IPS-NIHi11 (cell line): ENCODE measurements at places on chromosomes 6 and 20.

- DNase-seq = no peak
Measured at GRCh38 chr6:155171747-155172449, 91.9 kb upstream of the CLDN20 start.

- DNase-seq = no peak
Measured at GRCh38 chr6:136250686-136251008, 536 bp upstream of the MTFR2 start.

- no peak for DNase-seq
Measured at GRCh38 chr20:58473453-58474425, 41.5 kb downstream of the APCDD1L start.

DNA sequence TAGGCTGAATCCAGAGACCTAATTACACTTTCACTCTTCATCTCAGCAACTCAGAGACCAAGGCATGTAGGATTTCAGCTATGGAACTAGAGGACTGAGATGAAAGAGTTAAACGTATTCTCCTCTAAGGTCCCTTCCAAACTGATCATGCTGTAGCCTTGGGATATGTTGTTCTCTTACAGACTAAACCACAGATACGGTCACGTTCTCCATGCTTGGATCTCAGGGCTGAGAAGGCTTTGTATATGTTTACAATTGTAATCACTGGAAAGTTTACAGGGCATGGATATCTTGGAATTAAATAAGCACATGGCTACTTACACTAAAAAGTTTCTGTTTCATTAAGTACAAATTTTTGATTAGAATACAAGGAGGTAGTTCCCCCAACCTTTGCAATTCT, 50.1 kb downstream of the PKIB start:
- DNase-seq = no peak

DNA sequence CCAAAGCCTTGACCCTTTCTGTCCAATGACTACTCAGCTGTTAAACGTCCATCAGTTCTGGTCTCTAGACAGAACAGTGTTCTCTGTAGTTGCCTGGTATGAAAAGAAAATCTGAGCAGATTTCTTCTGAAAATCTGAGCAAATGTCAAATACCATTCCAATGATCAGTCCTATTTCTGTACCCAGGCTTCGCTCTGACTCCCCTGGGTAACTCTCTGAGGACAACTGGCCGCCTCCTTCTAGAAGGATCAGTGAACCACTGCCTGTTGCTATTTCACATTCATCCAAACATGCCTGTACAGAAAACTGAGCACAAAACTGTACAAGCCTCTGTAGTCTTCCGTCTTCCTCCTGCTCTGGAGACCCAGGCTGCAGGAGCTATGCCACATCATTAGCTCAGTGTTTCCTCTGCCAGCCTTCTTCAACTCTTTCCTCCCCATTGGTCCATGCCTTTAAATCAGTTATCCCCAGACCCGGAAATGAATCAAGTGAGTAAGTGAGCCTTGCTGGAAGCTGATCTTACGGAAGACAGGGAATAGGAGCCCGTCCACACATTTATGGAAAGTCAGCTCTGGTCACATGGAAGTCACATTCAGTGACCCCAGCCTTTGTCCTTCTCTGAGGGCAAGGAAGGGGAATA, 63.3 kb downstream of the DAAM2 start:
- no peak for DNase-seq

- DNase-seq = no peak
Measured at GRCh38 chr6:137181891-137182653, 8.6 kb upstream of the IL22RA2 start.

DNA sequence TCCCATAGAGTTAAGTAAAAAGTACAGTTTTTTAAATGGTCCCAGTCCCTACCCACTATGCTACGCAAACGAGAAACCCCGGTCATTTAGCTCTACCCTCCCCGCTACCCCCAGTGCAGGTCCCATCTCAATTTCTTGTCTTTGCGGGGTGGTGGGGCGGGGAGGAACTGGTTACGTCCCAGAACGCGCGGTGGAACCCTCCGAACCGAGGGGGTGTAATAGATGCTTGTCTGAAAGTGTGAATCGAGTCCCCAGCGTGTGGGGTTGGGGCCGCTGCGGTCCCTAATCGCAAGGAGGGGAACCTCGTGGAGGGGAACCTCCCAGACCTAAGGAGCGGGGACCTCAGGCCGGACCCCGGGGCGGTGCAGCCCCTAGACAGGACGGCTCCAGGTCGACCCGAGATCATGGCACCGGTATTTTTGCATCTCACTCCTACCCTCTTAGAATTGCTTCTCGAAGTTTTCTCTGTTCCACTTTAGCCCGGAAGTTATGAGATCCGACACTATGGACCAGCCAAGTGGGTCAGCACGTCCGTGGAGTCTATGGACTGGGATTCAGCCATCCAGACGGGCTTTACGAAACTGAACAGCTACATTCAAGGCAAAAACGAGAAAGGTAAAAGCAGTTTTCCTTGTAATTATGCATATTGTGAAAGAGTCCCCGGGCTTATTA, 779 bp downstream of the HEBP2 start:
- no peak for DNase-seq

DNA sequence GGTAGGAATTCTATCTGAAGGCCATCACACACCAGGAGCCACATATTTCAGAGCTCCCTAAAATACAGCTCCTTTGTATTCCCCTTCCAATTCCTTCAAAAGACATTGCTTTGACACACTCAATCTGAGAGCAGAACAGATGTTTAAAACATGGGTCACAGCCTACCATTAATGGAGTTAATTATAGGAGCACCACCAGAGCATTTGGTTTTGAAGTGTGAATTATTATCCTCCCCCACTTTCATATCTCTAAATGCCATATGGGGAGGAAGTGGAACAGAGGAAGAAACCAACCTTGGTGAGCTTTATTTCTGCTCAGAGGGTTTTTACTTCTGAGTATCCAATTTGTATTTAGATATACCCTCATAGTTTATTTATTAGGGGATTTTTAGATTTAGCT, 50.7 kb upstream of the TNFRSF21 start:
- no peak for DNase-seq

- DNase-seq = peak; percentile 59
Measured at GRCh38 chr20:20820104-20820503, 107.7 kb upstream of the RALGAPA2 start.

- DNase-seq = no peak
Measured at GRCh38 chr6:149089510-149089909, 228.0 kb upstream of the TAB2 start.

GRCh38 chr6:148425443-148425842, 82.8 kb downstream of the SASH1 start:
- DNase-seq = no peak

- no peak for DNase-seq
Measured at GRCh38 chr6:5231289-5231688, 29.5 kb downstream of the LYRM4 start.

DNA sequence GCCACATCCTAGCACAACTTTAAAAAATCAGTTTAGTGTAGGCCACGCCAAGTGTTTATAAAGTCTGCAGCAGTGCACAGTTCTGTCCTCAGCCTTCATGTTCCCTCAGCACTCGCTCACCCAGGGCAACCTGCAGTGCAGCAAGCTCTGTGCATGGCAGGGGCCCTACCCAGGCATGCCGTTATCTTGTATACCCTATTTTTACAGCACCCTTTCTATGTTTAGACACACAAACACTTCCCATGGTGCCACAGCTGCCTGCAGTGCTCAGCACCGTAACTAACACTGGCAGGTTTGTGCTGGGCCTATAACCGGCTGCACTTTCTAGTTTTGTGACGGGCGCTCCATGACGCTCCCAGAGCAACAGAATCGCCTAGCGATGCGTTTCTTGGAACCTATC, 43.8 kb downstream of the ZBTB46 start:
- no peak for DNase-seq

- DNase-seq = no peak
Measured at GRCh38 chr20:46371656-46372055, 34.8 kb downstream of the ELMO2 start.

- peak; percentile 62 for DNase-seq
Measured at GRCh38 chr20:49446808-49447207, 35.7 kb downstream of the KCNB1 start.

- no peak for DNase-seq
Measured at GRCh38 chr6:128339635-128340450, 180.6 kb downstream of the PTPRK start.

DNA sequence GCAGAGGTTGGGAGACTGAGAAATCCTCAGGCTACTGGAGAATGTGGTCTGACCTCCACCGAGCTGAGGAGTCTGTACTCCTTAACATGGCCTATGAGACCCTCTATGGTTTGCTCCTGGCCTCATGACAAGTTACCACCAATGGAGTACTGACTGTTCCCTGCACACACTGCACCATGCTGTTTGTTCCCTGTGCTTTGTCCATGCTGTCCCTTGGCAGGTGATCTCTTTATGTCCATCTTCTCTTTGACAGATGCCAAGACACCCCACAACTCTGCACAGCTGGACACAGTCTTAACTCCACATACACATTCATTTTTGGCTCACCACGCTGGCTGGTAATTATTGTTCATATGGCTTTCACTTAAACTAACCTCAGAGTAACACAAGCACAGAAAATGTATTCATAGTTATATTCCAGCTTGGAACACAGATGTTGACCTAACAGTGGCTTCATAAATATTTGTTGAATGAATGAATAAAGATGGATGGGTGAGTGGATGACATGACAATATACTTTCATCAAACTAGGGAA, 258.0 kb downstream of the ATXN1 start:
- DNase-seq = no peak

DNA sequence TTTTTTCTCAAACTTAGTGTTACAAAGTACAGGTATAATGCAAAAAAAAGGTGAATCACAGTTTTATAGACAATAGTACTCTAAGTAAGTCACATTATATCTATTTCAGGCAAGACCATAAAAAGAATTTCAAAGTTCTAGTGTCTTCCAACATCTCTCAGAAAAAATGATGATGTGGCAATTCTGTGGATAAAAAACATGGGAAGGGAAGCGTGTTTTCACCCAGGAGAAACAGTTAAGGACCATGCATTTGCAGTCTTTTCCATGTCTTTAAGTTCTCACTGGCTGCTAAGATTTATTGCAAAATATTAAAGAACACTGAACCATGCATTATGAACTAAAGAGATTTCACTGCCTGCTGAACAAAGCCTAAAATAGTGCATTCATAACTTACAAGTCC, 1.8 kb downstream of the SSR1 start:
- no peak for DNase-seq

- no peak for DNase-seq
Measured at GRCh38 chr6:102986086-102986485, 1592.6 kb downstream of the GRIK2 start.

DNA sequence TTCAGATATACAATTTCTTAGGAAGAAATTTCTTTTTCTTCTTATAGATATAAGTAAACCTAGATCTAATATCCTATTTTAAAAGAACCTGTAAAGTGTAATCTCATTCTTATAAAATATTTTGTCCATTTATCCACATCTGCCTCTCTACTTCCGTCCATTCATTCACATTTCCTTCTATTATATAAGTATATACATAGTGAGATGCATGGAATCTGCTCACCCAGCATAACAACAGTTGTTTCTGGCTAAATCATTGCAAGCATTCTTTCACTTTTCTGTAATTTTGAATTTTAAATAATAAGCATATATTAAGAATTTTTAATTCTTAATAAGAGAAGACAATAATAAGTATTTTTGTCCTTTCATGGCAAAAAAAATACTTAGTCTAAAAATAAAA, 45.4 kb downstream of the CEP162 start:
- no peak for DNase-seq

- DNase-seq = no peak
Measured at GRCh38 chr6:88922775-88923548, 40.5 kb downstream of the RNGTT start.

- DNase-seq = no peak
Measured at GRCh38 chr6:36920049-36920448, 34.3 kb downstream of the C6orf89 start.

- DNase-seq = peak; percentile 26
Measured at GRCh38 chr20:12252793-12253192, 335.1 kb downstream of the BTBD3 start.

DNA sequence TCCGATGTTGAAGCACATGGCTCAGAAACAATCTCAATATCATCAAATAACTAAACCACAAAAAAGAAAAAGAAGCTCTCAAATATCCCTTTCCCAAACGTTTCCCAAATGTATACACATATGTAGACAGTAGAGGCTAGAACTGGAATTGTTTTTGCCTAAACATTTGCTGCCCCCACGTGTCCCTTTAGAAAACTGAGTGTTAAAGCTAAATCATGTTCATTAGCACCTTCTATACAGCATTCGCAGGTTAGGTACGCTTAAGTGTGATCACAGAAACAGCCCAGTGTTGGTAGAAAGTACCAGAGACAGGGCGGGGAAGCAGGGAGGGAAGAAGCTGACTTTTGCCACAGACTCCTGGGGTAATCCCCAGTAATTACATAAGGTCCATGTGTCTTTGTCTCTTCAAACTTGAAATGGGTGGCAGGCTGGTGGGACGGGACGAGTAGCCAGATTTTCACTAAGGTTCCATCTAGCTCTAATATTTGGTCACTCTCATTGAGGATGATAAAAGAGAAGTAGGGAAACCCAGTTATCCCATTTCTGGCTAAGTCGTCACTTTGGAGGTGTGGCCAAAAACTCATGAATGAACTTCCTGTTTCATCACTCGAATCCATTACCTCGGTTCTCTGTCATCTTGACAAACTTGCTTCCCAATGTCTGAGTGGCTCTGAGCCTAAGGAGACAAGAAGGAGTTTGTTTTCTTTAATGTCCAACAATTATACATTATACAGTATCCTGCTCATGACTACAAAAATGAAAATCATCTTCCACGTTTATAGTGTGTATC, 15.0 kb upstream of the TFAP2A start:
- peak; percentile 46 for DNase-seq

GRCh38 chr6:139640448-139640847, 266.0 kb upstream of the CITED2 start:
- DNase-seq = no peak

DNA sequence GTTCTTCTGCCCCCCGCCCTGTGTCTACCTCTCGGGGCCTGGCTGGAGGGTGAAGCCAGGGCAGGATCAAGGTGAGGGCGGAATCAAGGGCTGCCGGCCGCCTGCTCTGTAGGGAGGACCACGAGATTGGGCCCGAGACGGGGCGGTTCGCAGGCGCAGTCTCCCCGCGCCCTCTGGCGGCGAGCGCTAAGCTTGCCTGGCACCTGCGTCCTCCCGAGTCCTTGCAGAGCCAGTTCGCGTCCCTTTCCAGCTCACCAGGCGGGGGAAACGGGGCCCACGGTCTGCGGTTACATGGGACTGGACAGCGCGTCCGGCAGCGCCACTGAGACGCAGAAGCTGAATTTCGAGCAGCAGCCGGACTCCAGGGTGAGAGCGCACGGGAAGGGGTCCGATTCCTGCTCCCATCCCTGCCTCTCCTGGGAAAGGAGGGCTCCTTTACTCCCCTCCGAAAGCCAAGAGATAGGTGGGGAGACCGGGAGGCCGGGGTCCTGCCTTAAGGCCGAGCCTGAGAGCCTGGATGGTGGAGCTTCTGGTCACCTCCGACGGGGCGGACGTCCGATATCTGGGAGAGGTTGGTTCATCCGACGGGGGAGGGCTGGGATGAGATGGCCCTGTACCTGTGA, 3.6 kb upstream of the MATN4 start:
- peak; percentile 93 for DNase-seq

- DNase-seq = no peak
Measured at GRCh38 chr6:168883410-168884049, 370.1 kb downstream of the THBS2 start.
